ENCODE measurements at places on chromosomes 5 and 9.

GRCh38 chr5:76379316-76379715 is 23.8 kb upstream of the IQGAP2 start:
- DNase-seq, result no peak

DNA sequence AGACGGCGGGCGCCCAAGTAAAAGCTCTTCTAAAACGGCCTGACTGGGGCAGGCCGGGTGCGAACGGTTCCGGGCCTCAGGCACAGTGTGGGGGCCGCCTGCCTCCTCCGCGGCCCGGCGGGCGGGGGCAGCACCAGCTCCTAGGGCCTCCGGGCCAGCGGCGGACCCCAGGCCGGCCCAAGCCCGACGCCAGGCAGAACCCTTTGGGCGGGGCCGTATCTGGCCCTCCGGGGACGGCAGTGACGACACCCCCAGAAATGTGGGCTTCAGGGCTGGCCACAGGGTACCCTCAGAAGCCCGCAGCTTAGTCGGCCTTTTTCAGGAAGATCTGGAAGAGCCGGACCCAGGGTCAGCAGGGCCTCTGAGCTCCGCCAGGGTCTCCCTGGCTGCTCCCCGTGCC is 4.0 kb downstream of the LTC4S start:
- DNase-seq, result no peak

DNA sequence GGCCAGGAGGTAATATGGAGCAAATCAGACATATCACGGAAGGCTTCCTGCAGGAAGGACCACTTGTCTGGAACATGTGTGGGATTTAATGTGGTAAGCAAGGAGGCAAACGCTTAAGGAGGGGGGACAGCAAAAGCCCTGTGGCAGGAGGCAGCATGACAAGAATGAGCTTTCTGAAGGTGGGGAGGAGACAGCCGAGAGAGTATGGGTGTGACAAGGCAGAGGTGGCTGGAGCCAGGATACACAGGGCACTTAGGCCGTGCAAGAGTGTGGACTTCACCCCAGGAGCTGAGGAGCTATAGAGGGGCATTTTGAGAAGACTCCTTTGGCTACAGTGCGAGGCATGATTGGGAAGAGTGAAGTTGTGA is 14.4 kb upstream of the S1PR3 start:
- DNase-seq, result no peak

- DNase-seq, result no peak
Observed at GRCh38 chr5:142475102-142475513, 150.3 kb upstream of the SPRY4 start.

- no peak for DNase-seq
Observed at GRCh38 chr5:16737209-16737608, 120.4 kb upstream of the RETREG1 start.
